A549 (cell line): ENCODE measurements at places on chromosomes 6 and 20. TPM values are rescaled to one million over a fixed set of nuclear protein-coding genes. Genes with fewer than 3 reads are reported as not detected.
A peak's percentile ranks its signal among the peaks of the same experiment; 100 is the strongest.

Gene NKX2-4
- polyA plus RNA-seq: not detected in 3 replicates

- no peak for DNase-seq
These were observed 62.4 kb downstream of the YTHDF1 start for GRCh38 chr20:63153254-63154221.

DNA sequence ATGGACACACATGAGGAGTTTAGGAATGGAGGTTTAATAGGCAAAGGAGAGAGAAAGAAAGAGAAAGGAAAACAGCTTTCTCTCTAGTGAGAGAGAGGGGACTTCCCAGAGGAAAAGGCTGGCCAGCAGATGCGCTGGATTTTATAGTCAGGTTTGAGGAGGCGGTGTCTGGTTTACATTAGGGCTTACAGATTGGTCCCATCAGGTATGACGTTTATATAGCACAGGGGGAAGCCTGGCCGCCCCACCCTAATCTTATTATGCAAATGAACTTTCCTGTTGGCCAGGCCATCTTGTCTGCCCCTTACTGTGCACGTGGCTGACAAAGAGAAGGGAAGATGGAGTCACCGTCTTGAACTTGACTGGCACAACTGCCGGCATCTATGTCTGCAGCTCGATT is 86.6 kb upstream of the QKI start:
- no peak for DNase-seq

- DNase-seq: no peak
These were observed 246.6 kb downstream of the PREX1 start for GRCh38 chr20:48581167-48581566.

Gene FOXO3
- 4.2 to 4.8 TPM (median 4.6 TPM) in 3 replicates for polyA plus RNA-seq

GRCh38 chr6:82908661-82909060 is 157.0 kb downstream of the UBE3D start:
- no peak for DNase-seq

DNA sequence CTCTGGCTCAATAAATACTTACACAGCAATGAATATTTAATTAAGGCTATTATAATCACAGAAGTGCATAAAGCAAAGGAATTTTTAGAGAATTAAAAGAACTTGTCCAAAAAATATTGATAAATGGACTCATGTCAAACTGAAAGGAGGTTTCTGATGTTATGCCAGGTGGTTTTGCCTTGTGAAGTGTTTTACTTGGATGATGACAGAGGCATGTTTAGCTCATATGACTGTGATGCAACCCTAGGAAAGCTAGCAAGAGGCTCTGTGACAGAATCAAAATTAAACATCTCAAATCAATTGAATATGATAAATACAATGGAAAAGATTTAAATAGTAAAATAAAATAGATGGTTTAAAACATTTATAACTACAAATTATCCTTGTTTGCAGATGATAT is 137.3 kb downstream of the TMEM200A start:
- DNase-seq: no peak

GRCh38 chr6:157380458-157380778 is 572 bp upstream of the ZDHHC14 start:
- DNase-seq: no peak

DNA sequence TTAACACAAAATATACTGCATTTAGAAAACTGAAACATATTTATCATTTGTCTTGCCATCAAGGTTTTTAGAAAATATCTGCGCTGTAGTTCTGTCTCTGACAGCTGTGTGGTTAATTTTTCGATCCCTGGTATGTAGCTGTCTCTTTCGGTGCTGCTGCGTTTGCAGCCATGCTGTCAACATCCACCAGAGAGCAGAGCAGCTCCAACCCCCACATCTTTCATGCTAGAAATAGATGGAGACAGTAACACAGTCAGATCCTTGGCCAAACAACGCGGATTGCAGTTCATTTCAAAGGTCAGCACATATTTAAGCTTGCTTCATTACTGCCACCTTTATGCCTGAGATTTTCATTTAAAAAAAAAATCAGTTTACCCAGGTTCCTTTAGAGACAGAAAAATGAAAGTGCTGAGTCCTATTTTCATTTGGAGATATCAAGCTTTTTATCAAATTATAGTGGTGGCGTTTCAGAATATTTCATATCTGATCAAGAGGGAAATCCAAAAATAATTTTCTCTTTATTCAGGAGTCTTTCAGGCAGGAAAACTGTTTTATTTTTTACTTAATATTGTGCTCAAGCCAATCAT is 157.7 kb upstream of the MMS22L start:
- DNase-seq: peak; percentile 0

Gene ECT2L
- not detected in 3 replicates for polyA plus RNA-seq

DNA sequence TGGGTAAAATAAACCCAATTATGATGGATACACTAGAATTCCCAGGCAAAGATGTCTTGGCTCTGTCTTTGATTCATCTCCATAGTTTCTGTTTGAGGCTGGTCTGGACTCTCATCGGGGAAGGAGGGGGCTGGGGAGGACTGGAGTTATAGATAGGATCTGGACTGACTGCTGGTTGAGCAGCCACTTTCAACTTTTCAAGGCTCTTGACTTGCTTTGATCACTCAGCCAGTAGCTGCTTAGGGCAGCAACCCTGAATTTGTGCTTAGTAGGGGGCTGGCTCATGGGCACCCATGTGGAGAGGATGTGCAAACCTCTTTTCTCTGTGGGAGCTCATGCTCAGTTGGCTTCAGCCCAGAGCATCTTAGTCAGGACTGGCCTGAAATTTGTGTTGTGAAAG is 114.0 kb upstream of the NEDD9 start:
- DNase-seq: no peak

DNA sequence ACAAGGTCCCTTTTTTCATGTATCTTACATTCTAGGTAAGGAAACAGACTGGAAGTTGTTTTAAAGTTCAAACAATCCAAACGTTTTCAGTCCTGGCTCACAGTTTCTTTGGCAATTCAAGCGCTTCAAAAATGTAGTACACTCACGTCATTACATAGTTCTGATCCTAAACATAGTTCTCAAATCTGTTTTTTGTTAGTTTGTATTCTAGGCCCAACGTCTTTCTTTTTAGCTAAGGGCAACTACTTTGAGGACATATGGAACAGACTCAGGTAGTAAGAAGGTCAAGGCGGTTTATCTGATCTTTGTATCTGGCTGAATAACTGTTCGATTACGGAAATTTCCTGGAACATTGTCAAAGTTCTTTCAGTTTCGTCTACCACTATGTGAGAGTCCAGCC is 36.9 kb upstream of the PLCB4 start:
- no peak for DNase-seq

Gene VGLL2
- not detected in 3 replicates for polyA plus RNA-seq

Gene OXT
- not detected in 3 replicates for polyA plus RNA-seq

Gene OLIG3
- polyA plus RNA-seq: not detected in 3 replicates

GRCh38 chr20:52619101-52619500 is 353.1 kb upstream of the TSHZ2 start:
- DNase-seq: no peak

Gene IL20RA
- polyA plus RNA-seq: not detected in 3 replicates

DNA sequence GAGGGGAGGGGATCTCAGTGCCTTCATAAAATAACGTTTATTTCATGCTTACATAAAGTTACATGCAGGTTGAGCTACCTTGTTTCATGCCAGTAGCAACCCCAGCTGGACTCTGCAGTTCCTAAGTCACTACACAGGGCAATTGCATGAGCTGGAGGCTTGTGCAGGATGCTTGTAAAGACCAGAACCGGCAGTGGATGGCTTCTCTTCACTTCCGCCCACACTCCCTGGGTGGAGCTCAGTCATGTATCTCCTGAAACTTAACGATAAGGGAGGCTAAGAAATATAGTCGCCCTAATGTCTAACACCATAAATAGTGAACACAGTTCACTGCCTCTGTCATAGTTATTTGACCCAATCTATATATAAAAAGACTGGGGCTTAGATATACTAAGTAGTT is 99.4 kb upstream of the RAB32 start:
- DNase-seq: no peak

- no peak for DNase-seq
These were observed 8.3 kb upstream of the ZBTB2 start for GRCh38 chr6:151399679-151400078.

- no peak for DNase-seq
These were observed 40.4 kb downstream of the CD40 start for GRCh38 chr20:46158476-46158987.

Gene SLC23A2
- polyA plus RNA-seq: 11.3 to 13.1 TPM (median 12.4 TPM) in 3 replicates

- DNase-seq: no peak
These were observed 21.3 kb downstream of the MTFR2 start for GRCh38 chr6:136228814-136229213.

Gene AKAP7
- 2.5 to 3.0 TPM (median 2.7 TPM) in 3 replicates for polyA plus RNA-seq

- DNase-seq: no peak
These were observed 72.6 kb downstream of the SHPRH start for GRCh38 chr6:145891565-145891964.

Gene TGM2
- 348 to 469 TPM (median 441 TPM) in 3 replicates for polyA plus RNA-seq

DNA sequence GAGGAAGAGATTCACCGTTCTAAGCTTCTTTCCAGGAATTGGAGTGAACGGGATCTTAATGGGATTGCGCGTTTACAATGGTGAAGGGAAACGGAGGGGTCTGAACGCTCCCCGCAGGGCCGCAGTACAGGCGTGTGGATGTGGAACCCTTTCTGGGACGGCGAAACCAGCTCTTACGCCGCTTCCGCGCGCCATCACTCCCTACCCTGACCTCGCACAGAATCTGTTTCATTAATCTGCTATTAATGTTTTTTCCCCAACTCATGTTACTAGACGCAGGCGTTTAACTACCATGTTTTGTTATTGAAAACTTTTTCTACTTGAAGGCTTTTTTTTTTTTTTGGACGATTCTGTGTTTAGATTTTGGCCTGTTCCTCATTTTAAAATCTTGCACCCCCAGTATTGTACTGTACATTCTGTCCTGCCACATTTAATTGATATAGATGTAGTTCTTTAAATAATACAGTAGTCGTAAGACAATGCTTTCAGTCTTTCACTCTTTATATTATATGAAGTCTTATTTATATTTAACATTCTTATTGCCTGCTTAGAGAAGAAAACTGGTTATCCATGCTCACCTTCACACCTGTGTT is 696 bp upstream of the SUPT3H start:
- DNase-seq: peak; percentile 7

DNA sequence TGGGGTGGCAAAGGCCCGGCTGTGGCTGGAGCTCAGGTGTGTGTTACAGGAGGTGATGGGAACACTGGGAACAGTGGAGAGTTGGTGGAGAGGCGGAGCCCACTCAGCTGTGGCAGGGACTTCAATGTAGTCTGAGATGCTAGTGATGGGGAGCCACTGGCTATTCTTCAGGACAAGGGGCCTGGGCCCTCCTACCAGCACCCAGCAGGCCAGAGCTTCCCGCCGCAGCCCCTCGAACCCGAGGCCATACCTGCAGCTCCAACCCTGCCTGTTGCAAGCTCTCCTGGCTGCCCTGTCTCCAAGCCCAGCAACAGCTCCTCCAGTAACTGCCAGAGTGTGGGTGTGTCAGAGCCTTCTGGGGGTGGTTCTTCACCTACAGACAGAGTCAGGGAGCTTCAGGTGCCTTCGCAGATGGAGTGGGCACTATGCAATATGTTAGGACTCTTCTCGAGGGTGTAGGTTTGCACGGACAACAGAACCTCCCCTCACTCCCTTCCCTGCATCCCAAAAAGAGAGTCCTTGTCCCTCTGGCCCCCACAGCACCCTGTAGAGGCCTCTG is 146.2 kb upstream of the MLN start:
- DNase-seq: no peak

DNA sequence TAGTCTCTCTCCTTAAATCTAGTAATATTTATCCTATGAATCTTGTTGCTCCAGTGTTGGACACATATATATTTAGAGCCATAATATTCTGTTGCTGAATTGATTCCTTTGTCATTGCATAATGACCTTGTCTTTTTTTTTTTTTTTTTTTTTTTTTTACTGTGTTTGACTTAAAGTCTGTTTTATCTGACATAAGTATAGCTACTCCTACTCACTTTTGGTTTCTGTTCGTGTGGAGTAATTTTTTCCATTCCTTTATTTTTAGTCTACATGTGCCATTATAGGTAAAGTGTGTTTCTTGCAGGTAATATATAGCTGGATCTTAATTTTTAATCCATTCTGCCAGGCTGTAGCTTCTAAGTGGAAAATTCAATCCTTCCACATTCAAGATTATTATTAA is 166.5 kb downstream of the GMDS start:
- no peak for DNase-seq

GRCh38 chr20:48898210-48898609 is 23.3 kb upstream of the ARFGEF2 start:
- no peak for DNase-seq

DNA sequence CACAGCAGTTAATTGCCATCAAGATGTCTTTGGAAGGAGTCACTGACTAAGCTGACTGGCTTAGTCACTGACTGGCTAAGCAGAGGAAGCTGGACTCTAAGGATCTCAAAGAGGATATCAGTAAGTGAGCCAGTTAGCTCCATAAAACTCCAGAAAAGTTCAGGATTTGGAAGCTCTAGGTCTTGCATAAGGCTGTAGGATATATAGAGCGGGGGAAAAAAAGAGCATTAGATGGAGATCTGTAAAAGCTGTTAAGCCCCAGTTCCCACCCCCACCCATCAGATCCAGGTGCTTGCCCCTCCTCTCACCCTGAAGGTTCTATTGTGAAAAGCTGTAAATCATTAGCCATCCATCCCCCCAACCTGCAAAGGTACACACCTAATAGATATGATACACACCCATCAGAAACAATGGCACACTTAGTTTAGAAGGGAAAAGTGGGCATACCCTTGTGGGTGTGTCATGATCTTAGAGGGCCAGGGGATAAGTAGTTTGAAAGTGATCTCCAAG is 32.2 kb downstream of the CARMIL1 start:
- DNase-seq: peak; percentile 10

DNA sequence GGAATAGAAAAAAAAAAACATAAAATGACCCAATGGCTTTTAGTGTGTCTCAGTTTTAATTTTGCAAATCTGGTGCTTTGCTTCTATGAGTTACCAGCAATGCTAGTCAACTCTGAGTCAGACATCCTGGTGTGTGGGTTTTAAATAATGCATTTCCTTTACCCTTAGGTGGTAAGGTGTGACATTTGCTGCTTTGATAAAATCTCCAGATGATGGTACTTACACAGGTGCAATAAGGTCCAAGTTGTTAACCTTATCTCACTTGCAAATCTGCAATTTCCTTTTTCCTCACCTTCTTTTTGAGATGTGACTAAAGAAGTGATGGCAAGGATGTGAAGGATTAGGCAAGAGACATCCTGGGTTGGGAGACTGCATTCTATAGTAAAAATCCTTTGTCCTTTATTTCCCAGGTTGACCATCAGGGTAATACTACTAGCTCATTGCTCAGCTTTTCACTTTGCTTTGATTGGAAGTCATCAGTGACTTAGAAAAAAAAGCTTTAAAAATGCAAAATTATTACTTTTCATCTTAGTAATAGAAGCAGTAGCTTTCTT is 818.5 kb upstream of the FLRT3 start:
- no peak for DNase-seq

Gene FLRT3
- 2.6 to 3.8 TPM (median 3.4 TPM) in 3 replicates for polyA plus RNA-seq
